ENCODE measurements at places on chromosomes 16 and 17. TPM values are rescaled to one million over a fixed set of nuclear protein-coding genes. Genes with fewer than 3 reads are reported as not detected.

SMPD3 gene
- total RNA-seq = not detected

GRCh38 chr16:66130296-66130905 lies 236.1 kb upstream of the CDH5 start:
- DNase-seq = peak; percentile 11

SIRT7 gene
- 19.4 TPM for total RNA-seq

DNA sequence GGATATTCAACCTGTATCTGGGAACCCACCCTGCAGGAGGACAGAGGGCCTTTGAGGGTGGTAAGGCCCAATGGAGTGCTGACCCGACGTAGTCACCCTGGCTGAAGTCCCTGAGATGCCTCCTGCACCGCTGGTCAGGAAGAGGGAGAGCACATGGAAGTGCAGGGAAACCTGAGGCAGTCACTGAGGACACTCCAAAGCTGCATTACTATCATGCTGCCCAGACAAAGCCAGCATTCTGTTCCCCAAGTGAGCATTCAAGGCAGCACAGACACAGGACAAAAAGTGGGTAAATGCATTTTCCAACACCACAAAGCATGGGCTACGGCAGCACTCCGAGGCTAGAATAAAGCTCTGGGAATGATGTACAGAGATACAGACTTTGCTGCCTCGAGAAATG lies 46.8 kb upstream of the BCAR1 start:
- no peak for DNase-seq

GRCh38 chr16:1451702-1452392 lies 7.5 kb upstream of the CCDC154 start:
- no peak for DNase-seq

DNA sequence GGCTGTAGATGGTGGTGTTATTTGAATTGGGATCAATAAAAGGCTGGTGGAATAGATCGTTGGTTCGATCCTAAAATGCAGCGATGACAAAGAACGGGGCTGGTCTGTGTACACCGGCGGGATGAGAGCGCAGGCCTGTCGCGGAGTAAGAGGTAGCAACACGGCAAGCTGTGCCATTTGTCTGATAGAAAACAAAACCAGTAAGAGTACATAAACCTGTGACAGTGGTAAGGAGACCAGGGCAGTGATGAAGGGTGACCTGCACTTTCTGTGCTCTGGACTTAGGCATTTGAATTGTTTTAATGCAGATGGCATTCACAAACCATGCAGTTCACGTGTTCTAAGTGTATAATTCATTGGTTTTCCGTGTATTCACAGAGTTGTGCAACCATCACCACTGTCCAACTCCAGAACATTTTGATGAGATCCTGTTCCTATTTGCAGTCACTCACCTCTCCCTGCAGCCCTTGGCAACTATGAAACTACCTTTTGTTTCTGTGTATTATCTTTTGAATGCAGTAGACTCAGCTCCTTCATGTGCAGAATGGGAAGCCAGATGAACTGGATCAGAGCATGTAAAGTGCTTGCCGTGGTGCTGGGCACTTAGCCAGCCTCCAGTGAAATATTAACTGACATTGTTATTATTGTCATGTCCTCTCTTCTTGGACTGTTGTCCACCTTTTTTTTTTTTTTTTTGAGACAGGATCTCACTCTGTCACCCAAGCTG lies 286.1 kb downstream of the SNX29 start:
- DNase-seq = no peak

EVI2A gene
- 17.7 TPM for total RNA-seq

DNA sequence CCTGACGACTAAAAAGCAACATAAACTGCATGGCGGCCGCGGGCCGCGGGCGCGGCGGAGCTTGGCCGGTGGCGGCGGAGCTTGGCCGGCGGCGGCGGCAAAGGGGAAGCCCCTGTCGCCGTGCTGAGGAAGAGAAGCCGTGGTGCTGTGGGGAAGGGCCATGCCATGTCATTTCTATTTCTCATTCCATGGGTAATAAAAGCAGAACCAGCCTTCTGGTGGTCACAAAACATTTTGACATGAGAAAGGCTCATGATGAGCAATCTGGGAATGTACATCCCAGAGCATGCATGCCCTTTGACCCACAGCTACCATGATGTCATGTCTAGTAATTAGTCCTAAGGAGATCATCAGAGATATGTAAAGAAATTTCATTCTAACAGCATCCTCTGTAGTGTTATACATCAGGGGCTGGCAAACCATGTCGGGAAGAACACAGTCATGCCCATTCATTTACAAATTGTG lies 23.9 kb upstream of the HEATR6 start:
- DNase-seq = no peak

TPSD1 gene
- not detected for total RNA-seq

- no peak for DNase-seq
Observed at GRCh38 chr17:34793231-34793908, 167.9 kb downstream of the CCT6B start.

DNA sequence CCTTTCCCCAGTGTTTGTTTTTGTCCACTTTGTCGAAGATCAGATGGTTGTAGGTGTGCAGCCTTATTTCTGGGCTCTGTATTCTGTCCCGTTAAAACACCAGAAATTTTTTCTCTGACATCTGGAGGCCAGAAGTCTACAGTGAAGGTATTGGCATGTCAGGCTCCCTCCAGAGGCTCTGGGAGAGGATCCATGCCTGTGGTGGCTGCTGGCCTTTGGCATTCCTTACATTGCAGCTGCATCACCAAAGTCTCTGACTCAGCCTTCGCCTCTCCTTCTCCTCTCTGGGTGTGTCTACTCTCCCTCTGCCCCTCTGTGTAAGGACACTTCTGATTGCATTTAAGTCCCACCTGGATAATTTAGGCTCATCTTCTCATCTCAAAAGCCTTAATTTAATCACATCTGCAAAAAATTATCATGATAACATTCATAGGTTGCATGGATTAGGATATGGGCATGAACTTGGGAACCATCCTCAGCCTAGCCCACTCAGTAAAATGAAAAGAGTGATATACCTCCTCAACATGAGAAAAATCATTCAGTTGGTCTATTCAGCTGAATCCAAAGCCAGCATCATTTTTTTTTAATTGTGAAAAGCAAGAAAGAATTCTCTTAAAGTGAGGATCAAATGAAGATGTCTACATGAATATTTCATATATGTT lies 78.0 kb downstream of the MAP2K6 start:
- DNase-seq = peak; percentile 89

KRT222 gene
- total RNA-seq = not detected

GRCh38 chr16:4183237-4184037 lies 58.4 kb downstream of the SRL start:
- DNase-seq = peak; percentile 89

- no peak for DNase-seq
Observed at GRCh38 chr16:66039793-66040192, 326.7 kb upstream of the CDH5 start.

ABCC3 gene
- total RNA-seq = 6.4 TPM

DNA sequence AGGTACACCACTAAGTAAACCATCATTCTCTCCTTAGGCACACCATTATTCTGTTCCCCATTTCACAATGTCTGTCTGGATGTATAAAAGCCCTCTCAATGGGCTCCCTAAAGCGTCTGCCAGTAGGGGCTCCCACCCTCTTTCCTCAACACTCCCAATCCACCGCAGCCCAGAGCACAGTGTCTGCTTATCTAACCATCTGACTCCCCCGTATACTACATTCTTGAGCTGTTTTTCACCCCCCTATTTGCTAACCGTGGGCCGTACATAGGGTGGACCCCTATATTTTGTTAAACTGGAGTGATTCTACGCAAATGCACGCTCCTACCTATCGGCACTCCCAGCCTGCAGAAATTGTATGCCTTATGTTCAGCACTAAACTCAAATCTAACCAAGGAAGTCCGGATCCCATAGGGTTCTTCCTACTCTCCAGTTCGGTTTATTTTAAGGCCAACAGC lies 685 bp upstream of the PSMD3 start:
- peak; percentile 40 for DNase-seq

- DNase-seq = no peak
Observed at GRCh38 chr16:8686031-8686621, 11.7 kb downstream of the ABAT start.

CCL1 gene
- not detected for total RNA-seq

DNA sequence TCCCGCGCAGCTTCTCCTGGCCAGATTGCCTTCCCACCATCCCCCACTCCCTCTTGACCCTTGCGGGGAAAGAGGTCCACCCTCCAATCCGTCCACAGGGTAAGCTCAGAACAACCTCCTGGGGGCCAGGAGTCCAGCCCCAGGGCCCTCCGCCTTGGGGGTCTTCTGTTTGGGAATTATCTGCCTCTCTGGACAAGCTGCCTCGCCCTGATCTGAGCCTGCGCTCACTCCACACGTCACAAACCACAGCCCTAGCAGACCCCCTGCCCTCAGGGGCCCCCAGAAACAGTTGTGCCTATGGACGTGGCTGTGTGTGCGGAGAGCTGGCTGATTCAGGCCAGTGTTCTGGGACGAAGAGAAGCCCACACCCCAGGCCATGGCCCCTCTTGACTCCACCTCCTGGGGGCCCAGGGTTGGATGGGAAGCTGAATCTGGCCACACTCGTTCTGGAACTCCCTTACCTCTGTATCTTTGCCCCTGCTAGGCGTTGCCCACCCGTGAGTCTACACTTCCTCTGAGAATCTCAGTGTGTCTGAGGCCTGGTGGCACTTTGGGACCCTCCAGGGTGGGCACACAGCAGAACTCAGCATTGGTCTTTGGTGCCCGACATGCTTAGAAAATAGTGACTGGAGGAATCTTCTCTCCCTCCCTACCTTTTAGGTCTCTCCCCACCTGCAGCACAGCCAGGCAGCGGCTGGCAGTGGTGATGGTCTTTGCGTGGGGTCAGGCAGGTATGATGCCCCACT lies 119.9 kb upstream of the SMURF2 start:
- no peak for DNase-seq

CLEC19A gene
- not detected for total RNA-seq

GRCh38 chr16:83713597-83713996 lies 94.2 kb upstream of the HSBP1 start:
- DNase-seq = peak; percentile 39

GRCh38 chr17:57861790-57862693 lies 12.2 kb upstream of the MRPS23 start:
- no peak for DNase-seq

KRTAP9-1 gene
- total RNA-seq = not detected

NPIPA8 gene
- not detected for total RNA-seq

DNAAF8 gene
- total RNA-seq = 2.5 TPM

DNA sequence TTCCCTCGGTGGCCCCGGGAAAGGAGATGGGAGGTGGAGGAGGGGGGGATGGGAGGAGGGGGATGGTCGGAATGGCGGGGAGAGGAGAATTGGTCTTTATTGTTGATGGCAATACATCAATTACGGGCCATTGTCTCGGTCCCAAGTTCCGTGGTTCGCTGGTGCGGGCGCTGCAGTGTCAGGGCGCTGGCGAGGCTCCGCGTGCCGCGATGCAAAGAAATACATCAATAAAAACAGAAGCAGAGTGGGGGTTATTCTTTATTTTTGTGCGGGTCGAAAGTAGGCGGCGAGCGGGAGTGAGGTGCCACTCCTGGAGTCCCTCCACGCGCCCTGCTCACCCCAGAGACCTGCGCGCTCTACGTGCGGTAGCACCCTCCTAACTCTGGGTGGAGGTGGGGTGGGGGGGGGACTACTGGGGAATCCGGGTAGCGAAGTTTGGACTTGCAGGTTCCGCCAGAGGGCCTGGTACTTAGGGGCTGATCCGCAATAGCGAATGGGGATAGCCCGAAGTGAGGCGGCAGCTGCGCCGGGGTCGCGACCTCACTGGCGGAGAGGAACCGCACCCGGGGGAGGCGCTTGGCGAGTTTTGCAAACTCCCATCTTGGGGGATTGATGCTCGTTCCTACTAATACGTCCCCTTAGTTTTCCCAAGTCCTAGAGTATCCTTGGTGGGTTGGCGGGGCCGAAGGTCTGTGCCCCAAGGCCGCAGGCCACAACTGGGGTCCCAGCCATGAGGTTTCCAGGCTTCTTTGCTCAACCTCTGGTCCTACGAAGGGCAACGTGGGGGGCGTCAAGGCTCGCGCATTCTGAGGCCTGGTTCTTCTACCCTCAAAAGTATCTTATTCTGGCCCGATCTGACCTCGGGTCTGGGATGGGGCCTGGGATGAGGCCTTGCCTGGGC lies 3.5 kb upstream of the SALL1 start:
- no peak for DNase-seq

DNA sequence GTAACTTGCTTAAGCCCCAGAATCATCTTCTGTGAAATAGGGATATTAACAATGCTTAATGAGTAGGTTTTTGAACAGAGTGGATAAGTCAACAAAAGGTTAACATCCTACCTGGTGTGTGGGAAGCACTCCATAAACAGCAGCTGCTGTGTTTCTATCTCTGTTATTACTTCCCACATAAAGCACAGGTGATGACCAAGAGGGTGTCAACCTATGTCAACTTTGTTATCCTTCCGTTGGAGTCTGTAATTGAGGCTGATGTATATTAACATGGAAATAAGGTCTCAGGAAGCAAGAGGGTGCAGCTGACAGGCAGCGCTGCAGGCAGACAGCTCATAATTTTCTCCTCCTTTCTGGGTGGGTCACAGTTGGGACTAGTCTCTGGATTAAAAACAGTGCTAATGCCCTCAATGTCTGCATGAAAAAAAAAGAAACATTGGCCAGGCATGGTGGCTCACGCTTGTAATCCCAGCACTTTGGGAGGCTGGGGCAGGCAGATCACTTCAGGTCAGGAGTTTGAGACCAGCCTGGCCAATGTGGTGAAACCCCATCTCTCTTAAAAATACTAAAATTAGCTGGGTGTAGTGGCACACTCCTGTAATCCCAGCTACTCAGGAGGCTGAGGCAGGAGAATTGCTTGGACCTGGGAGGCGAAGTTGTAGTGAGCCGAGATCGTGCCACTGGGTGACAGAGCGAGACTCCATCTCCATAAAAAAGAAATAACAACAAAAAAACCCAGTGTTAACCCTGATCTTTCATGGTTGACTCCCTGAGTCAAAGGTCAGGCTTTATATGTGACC lies 269.6 kb downstream of the SNX29 start:
- no peak for DNase-seq

CCDC200 gene
- not detected for total RNA-seq

STH gene
- total RNA-seq = not detected

GRCh38 chr17:13321951-13322701 lies 279.6 kb downstream of the HS3ST3A1 start:
- no peak for DNase-seq

DNA sequence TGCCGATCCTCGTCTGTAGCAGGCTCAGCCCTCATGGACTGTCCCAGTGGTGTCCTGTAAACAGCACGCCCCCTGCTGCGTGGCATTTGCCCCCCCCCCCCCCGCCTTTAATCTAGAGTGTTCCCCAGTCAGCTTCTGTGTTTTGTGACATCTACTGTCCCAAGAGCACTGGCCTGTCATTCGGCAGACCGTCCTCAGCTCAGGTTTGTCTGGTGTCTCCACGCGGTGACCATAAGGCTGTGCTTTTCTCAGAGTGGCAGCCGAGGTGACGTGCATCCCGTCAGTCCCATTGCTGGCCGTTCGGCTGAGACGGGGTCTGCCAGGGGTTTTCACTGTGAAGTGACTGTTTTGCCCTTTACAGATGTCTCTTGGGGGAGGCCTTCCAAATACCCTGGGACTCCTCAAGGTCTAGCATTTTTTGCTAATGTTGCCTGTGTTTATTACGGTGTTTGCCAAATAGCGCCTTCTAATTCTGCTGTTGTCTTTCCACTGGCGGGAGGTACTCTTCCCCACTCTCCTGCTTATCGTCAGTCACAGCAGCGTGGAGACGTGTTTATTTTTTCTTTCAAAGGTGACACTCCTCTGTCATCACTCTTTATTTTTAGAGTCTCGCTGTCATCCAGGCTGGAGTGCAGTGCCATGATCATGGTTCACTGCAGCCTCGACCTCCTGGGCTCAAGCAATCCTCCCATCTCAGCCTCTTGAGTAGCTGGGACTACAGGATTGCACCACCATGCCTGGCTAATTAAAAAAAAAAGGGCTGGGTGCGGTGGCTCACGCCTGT lies 5.7 kb upstream of the MRPL12 start:
- DNase-seq = no peak

MT1M gene
- not detected for total RNA-seq
